Activated CD4-positive, alpha-beta T cell treated with anti-CD3 and anti-CD28 coated beads for 1 hour (primary cell): ENCODE measurements at places on chromosomes 6 and 20.

DNA sequence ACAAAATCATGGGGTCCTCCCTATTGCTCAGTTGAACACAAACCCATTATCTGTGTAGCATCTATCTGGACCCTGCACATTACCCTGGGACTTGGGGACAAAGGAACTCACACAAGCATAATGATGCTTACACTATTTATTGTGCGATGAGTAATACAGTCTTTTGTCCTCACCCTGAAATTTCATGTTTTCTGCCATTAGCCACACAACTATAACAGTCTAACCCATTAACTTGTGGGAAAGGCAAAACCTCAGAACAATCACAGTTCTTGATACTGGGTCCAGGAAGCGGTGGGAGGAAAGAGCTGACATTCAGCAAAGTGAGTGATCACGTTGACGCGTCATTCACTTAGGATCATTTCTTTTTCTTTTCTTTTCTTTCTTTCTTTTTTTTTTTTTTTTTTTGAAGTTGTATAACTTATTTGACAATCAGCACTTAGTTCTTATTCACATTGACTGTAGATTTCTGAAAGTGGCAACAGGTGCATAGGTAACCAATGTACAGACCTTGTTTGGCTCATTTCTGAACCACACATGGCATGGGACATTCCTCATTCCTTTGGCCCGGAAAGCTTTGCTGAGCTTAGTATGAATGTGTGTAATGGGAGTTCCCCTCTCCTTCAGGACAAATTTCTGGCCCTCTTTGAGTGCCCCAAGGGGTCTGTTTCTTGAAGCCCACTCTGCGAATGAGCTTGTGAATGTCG, 94.8 kb upstream of the CNKSR3 start:
- no peak for DNase-seq

DNA sequence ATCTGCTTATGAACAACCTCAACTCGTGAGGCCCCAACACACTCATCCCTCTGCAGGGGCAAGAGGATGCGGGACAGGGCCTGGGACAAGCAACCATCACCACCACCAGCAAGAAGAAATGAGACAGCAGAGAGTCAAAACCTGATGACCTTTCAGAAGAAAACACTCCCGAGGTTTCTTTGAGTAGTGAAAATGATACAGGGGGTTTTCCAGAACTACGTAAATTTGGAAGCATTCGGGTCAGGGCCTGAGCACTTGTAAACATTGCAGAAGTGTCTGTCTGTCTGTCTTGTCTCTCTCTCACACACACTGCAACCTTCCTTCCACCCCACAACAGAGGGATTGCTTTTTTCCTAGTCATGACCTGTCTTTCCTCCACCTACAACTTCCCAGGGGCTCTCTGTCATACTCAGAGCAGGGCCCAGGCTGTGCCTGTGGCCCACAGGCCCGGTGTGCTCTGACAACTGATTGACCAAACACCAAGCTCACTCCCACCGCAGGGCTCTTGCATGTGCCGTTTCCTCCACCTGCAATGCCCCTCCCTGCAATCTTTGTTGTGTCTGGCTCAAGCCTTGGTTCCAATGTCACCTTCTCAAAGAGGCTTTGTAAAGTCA, 90.9 kb downstream of the BMP7 start:
- no peak for DNase-seq

DNA sequence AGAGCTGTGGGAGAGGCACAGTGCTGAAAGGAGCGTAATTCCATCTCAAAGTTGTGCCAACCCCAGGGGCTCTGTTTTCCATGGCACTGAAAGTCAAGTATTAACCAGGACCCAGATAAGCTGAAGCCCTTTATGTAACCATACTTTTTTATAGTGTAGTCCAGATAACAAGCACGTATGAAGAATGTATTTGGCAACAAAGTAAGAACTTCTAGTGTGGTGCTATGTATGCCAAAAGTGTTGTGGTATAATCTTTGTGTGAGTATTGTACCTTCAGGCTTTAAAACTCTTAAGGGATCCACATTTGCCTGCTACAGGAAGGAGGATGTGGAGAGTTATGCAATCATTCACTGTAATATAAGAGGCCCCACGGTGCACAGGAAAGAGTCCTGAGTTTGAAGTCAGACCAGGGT, 129.4 kb downstream of the IBTK start:
- DNase-seq: no peak

DNA sequence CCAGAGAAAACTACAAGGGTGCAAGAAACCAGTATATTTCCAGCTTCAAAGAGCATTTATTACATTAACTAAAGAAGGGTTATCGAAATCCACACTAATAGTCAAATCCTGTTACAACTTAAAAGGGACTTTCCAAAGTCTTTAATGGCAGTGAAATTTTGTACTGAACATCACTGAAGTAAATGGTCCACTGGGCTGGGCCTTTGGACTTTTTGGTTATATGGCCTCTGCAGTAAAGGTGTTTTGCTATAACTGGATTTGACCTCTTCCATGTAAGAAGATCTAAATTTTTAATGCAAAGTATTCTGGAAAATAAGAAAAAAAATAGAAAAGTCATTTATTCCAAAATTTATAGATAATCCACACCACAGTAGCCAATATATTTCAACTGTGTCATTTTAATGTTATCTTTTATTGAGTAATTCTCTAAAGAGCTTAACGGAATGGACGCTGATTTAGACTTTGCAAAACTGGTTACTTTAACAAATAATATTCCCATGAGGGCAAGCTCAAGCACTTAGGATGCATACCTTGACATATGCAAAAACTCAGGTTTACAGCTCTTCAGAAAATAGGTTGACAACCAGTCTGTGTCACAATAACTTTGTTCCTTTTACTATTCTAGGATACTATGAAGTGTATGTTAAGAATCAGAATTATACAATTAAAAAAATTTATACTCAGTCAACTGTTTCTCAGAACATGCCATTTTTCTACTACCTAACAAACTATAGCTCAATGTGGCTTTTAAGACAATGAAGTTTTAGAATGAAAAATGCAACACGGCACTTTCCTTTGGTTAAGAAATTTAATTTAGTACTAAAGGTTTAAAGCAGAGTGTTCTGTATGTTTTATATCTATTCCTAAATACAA, 7.0 kb downstream of the RBM39 start:
- no peak for DNase-seq

- DNase-seq: no peak
Measured at GRCh38 chr6:81984599-81984998, 232.1 kb upstream of the TENT5A start.

- DNase-seq: no peak
Measured at GRCh38 chr6:112595841-112596240, 248.7 kb downstream of the RFPL4B start.

DNA sequence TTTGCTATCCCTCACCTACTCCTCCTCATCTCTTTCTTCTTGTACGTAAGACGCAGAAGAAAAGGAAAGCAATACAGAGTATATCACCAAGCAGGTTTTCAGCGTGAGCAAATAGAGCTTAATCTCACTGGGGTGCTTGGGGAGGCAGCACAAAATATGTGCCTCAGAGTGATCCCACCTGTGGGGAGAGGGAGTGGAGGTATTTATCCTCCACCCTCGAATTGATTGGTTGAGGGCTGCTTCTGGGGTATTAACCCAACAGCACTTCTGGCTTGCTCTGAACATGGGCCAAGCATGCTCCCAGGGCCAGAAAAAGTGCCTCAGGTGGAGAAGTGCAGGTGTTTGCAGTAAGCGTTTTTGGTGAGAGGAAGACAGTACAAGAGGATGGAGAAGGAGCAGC, 78.5 kb upstream of the EYA2 start:
- no peak for DNase-seq

DNA sequence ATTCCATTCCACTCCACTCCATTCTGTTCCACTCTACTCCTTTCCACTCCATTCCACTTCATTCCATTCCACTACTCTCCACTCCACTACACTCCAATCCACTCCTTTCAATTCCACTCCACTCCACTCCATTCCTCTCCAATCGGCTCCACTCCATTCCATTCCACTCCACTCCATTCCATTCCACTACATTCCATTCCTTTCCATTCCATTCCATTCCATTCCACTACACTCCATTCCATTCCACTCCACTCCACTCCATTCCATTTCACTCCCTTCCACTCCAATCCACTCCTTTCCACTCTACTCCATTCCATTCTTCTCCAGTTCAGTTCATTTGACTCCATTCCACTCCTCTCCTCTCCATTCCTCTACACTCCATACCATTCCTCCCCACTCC, 26.2 kb upstream of the DEFB125 start:
- DNase-seq: no peak

GRCh38 chr6:32457054-32457453, 17.4 kb downstream of the HLA-DRA start:
- DNase-seq: no peak

DNA sequence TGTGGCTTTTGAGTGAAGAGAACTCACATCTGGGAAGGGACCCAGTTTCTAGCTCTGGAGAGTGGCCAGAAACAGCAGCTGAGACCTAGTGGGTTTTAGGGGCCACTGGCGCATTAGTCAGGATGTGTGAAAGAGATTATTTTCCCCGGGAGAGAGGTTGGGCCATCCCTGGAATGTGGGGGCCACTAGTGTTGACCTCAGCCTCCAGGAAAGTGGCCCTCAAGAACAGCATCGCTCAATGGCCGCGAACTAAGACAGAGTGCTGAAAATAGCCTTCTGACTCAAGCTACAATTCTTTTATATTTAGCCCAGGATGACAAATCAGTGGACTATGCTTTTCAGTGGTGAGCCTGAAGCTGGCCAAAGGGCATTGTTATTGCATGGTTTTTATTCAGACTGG, 210.4 kb upstream of the RNF24 start:
- DNase-seq: no peak
